ENCODE measurements at places on chromosomes 16 and 17. TPM values are rescaled to one million over a fixed set of nuclear protein-coding genes. Genes with fewer than 3 reads are reported as not detected.

Gene MSLN
- not detected for total RNA-seq

Gene C16orf86
- 2.3 TPM for total RNA-seq

Gene WNT9B
- not detected for total RNA-seq

Gene DBF4B
- 29.1 TPM for total RNA-seq

DNA sequence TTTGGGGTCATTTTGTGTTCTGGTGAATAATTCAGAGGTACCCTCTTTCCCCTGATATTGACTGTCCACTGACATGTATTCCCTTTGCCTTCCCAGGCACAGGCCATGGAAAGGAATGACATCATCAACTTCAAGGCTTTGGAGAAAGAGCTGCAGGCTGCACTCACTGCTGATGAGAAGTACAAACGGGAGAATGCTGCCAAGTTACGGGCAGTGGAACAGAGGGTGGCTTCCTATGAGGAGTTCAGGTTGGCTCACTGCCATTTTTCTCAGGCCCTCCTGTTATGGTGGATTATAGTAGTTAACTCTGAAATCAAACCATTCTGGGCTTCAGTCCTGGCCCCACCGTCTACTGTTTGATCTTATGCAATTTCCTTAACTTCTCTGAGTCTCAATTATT lies 1.6 kb upstream of the EFTUD2 start:
- no peak overlapping the region for H3K27ac ChIP-seq
- 0 out of 2 replicates have a peak, but pooled peaks cover 2% of the 10 kb centered on the region for H3K4me1 ChIP-seq
- no peak overlapping the region for H3K4me3 ChIP-seq
- no peak for DNase-seq
- no peaks in the 10 kb centered on the region for H3K27me3 ChIP-seq

- no peak for DNase-seq
- no peak overlapping the region for H3K4me3 ChIP-seq
- H3K27ac ChIP-seq, result no peak overlapping the region
- no peaks in the 10 kb centered on the region for H3K4me1 ChIP-seq
- H3K27me3 ChIP-seq, result no peaks in the 10 kb centered on the region
These were observed 115.6 kb downstream of the CDK5R1 start for GRCh38 chr17:32602396-32602795.

DNA sequence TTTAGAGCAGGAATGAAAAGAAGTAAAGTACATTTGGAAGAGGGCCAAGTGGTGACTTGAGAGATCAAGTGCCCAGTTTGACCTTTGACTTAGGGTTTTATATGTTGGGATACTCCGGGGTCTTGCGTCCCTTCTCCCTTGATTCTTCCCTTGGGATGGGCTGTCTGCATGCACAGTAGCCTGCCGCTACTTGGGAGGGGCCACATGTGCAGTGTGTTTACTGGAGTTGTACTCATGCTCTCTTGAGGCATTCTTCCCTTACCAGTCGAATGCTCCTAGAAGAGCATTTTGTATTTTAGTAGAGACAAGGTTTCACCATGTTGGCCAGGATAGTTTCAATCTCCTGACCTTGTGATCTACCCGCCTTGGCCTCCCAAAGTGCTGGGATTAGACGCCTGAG lies 23.8 kb downstream of the GDPD1 start:
- no peak for DNase-seq
- no peak overlapping the region for H3K4me3 ChIP-seq
- H3K36me3 ChIP-seq, result no peaks in the 10 kb centered on the region
- H3K27ac ChIP-seq, result no peak overlapping the region

DNA sequence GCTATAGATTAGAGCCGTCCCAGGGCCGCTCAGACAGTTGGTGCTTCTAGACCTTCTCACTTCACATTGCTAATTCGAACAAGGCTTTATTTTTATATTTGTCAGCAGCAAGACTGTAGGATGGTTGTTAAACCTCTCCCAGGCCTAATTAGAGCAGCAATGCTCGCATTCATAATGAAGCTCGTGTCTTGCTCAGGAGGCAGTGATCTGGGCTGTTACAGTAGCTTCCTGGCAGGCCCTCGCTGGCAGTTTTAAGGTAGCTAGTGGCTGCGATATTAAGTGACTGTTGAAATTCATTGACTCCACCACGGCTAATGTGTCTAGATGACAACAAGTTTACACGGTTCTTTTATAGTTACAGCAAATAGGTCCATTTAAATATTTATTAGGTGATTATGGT lies 23.2 kb upstream of the ANKFN1 start:
- H3K4me3 ChIP-seq, result no peak overlapping the region

DNA sequence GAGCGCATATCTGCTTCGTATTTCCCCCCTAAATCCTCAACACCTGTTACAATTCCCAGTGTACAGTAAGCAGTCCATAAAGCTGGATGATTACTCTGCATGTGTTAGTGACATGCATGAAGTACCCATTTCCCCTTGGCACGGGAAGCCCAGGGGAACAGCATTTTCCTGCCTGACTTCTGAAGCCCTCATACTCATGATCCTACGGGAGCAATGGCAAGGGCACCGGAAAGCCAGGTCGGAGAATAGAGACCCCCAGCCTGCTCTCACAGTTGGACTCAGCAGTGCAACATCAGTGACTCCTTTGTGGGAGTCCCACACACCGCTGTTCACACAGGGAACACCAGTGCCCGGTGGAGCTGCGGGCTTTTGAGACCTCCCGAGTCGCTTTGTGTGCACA lies 336.9 kb downstream of the CDH13 start:
- no peak overlapping the region for H3K27ac ChIP-seq
- H3K4me3 ChIP-seq, result no peak overlapping the region
- no peaks in the 10 kb centered on the region for H3K4me1 ChIP-seq
- no peaks in the 10 kb centered on the region for H3K36me3 ChIP-seq
- no peak for DNase-seq
- H3K27me3 ChIP-seq, result no peaks in the 10 kb centered on the region

GRCh38 chr17:8965394-8966168 lies at the start of gene PIK3R5:
Gene PIK3R5 (minus strand): TSS chr17:8965707. CDS start chr17:8911494, 54,213 bp downstream.
- peaks cover 2% of the 10 kb centered on the region for H3K27me3 ChIP-seq
- DNase-seq, result peak; percentile 63
- H3K4me3 ChIP-seq, result peak within 1 kb of the TSS; percentile 57
- no peaks in the 10 kb centered on the region for H3K36me3 ChIP-seq
- H3K27ac ChIP-seq, result no peak within 1 kb of the TSS

DNA sequence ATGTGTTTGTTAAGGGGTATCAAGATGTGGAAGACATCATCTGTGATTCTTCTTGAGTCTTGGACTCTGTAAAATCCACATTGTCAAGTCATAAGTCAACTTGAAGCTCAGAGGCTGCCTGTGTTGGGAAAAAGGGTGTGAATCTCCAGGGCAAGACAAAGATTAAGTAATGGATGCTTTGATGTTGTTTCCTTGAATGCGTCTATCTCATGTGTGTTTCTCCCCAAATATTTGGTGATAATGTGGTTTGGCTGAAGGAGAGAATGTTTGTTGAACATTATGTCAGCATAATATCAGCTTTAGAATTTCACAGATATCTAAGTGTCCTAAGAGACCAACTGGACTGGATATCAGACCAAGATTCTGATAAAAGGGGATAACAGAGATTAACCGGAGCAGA lies 24.1 kb upstream of the KCNJ16 start:
- no peaks in the 10 kb centered on the region for H3K36me3 ChIP-seq
- no peaks in the 10 kb centered on the region for H3K4me1 ChIP-seq
- H3K27me3 ChIP-seq, result no peaks in the 10 kb centered on the region

DNA sequence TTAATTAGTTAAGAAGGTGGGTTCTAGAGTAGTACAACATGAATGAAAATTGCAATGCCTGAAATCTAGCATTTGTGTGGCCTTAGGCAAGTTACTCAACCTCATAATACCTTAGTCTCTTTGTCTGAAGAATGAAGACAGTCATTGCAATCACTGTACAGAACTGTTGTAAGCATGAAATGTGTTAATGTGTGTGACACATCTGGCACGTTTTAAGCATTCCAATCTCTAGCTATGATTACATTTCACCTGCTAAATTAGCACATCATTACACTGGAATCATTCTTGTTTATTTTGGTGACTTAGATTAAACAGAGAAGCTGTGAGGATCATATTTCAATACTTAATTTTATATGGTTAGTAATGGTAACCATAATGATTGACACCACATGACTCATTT lies 629.7 kb upstream of the KIF2B start:
- no peaks in the 10 kb centered on the region for H3K36me3 ChIP-seq
- no peak for DNase-seq
- no peak overlapping the region for H3K4me3 ChIP-seq
- H3K27me3 ChIP-seq, result no peaks in the 10 kb centered on the region
- no peak overlapping the region for H3K27ac ChIP-seq
- H3K4me1 ChIP-seq, result no peaks in the 10 kb centered on the region

DNA sequence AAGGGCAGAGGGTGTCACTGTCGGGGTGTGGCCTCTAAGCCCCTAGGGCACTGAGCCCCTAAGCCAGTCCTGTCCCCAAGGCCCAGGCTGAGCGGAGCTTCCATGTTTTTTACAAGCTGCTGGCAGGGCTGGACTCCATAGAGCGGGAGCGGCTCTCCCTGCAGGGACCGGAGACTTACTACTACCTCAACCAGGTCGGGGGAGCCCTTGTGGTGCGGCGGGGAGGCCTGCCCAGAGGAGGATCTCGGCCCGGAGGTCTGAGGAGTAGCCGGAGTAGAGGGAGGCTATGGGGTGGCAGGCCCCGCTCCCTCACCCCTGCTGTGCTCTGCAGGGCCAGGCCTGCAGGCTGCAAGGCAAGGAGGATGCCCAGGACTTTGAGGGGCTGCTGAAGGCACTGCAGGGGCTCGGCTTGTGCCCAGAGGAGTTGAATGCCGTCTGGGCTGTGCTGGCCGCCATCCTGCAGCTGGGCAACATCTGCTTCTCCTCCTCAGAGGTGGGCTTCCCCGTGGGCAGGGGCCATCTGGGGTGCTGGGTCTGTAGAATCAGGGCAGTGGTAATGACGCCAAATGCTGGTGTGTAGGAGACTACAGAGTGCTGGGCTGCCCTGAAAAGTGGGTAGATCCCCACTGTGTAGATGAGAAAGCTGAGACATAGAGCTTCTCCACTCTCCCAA lies 4.9 kb downstream of the MYO15B start:
- no peaks in the 10 kb centered on the region for H3K4me1 ChIP-seq
- H3K27me3 ChIP-seq, result peaks cover 4% of the 10 kb centered on the region
- H3K36me3 ChIP-seq, result no peaks in the 10 kb centered on the region
- H3K27ac ChIP-seq, result no peak overlapping the region
- H3K4me3 ChIP-seq, result no peak overlapping the region
- DNase-seq, result no peak

DNA sequence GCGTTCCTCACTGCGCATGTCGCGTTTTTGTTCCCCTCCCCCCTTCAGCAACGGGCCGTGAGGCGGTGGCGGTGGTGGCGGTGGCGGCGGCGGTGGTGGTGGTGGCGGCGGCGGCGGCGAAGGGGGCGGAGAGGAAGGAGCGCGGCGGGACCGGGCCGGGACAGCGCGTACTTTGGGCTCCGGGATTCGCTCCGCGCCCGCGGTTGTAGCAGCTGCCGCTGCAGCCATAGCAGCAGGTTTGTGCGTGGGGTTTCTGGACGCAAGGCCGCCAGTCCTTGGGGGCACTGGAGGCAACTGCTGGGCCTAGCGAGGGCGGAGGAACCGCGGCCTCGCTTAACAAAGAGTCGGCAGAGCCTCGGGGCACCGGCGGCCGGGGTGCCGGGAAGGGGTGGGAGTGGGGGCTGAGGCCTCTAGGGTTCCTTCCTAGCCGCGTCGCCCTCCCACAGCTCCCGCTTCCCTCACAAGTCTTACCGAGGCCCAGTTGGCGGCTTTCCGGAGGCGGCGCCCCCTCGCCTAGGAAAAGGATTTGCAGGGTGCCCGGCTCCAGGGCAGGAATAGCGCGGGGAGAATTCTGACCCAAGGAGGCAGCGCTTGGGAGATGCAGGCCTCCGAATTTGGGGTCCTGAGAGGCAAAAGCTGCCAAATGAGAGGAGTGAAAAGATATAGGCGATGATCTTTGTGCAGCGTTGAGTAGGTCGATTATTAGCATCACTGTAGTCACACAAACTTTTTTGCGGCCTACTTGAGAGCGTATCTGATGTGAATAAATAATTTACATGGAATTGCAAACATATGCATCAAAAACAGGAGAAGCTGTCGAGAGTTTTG lies at the start of gene DDX42:
Gene DDX42, plus strand, starts transcription at position 30 of the 828 bp plus-strand sequence. CDS start 12,880 bp downstream, outside the sequence.
- peaks cover 19% of the 10 kb centered on the region for H3K36me3 ChIP-seq
- peak within 1 kb of the TSS; percentile 99 for H3K27ac ChIP-seq
- H3K27me3 ChIP-seq, result no peaks in the 10 kb centered on the region

DNA sequence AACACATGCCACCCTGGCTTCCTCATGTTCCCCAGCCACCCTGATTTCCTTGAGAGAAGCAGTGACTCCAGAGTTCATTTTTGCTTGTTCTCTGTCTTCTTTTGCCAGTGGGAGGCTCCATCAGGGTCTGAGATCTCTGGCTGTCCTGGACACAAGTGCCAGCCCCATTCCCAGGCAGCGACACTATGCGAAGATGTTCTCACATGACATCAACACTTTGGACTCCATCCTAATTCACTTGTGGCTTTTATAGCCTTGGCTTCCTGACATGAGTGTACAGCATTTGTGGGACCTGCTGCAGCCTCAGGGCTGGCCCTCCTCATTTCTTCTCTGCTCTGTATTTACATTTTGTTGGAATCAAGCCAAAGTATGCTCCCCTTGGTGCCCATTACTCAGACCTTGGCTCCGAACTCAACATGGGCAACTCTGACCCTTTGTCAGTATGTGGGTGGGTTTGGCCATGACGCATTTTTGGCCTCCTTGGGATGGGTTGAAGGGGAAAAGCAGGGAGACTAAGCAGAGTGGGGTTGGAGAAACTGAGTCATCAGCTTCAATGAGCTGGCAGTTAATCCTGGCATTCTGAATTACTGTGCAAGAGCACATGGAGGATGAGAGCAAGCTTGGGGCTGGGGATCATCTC lies 119.0 kb upstream of the EEF2KMT start:
- no peak overlapping the region for H3K4me3 ChIP-seq
- H3K4me1 ChIP-seq, result peaks cover 16% of the 10 kb centered on the region
- H3K27me3 ChIP-seq, result no peaks in the 10 kb centered on the region
- no peak overlapping the region for H3K27ac ChIP-seq

- H3K36me3 ChIP-seq, result no peaks in the 10 kb centered on the region
- H3K4me1 ChIP-seq, result no peaks in the 10 kb centered on the region
- peaks cover 54% of the 10 kb centered on the region for H3K27me3 ChIP-seq
These were observed 2.7 kb upstream of the HES7 start for GRCh38 chr17:8126491-8127066.

DNA sequence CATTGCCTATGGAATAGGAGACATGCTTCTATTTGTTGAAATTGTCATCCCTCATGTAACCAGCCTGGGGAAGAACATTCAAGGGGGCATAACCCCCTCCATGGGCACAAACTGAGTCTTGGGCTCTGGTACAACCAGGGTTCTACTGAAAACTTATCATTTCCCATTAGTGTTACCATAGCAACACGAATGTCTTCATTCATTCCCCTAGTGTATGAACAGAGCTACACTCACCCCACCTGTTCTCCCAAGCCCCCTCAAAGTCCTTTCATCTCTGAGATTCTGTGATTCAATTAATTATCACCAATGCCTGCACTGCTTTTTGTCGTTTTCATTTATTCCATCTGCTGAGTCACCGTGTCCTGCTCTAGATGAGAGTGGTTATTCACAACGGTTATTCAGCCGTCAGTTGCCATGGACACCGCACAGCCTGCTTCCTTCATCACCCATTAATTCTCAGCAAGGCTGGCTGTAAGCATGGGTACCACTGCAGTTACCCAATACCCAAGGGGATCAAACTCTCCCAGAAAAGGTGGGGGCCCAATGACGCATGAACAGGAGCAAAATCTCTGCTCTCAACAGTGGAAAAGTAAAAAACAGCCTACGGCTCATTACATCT lies 1.6 kb upstream of the GAST start:
- H3K27me3 ChIP-seq, result peaks cover 62% of the 10 kb centered on the region
- no peak overlapping the region for H3K27ac ChIP-seq
- H3K4me1 ChIP-seq, result no peaks in the 10 kb centered on the region
- no peaks in the 10 kb centered on the region for H3K36me3 ChIP-seq
- no peak overlapping the region for H3K4me3 ChIP-seq

- DNase-seq, result no peak
- H3K4me1 ChIP-seq, result peaks cover 18% of the 10 kb centered on the region
- H3K4me3 ChIP-seq, result no peak overlapping the region
- H3K36me3 ChIP-seq, result no peaks in the 10 kb centered on the region
- H3K27ac ChIP-seq, result no peak overlapping the region
These were observed 14.2 kb downstream of the C16orf82 start for GRCh38 chr16:27080895-27081294.
